ENCODE measurements at places on chromosomes 6 and 20.

DNA sequence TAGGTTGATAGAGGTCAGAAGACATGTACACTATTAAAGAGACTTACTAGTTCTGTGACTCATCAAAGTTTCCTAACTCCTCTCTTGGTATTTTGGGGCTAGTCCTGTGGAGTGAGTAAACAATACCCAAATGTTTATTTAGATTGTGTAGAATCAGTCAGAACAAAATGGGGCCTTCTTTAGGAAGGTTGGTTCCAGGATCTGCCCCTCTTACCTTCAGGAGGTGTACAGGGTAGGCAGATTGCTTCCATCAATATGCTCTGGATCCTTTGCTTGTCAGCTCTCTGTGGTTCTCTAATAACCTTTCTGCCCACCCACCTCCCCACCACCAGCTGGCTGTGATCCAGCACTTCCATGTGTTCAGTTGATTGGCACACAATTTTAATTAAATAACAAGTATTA lies 107.0 kb downstream of the POPDC3 start:
- peak; percentile 8 for DNase-seq

- peak; percentile 75 for DNase-seq
Observed at GRCh38 chr6:131135244-131136020, at the start of gene AKAP7. AKAP7 (plus strand) TSS chr6:131135467; CDS start chr6:131135764, 297 bp downstream.

GRCh38 chr6:98579079-98579478 lies 255.3 kb upstream of the POU3F2 start:
- peak; percentile 87 for DNase-seq

GRCh38 chr6:108796875-108797274 lies 51.3 kb upstream of the ARMC2 start:
- DNase-seq: no peak

DNA sequence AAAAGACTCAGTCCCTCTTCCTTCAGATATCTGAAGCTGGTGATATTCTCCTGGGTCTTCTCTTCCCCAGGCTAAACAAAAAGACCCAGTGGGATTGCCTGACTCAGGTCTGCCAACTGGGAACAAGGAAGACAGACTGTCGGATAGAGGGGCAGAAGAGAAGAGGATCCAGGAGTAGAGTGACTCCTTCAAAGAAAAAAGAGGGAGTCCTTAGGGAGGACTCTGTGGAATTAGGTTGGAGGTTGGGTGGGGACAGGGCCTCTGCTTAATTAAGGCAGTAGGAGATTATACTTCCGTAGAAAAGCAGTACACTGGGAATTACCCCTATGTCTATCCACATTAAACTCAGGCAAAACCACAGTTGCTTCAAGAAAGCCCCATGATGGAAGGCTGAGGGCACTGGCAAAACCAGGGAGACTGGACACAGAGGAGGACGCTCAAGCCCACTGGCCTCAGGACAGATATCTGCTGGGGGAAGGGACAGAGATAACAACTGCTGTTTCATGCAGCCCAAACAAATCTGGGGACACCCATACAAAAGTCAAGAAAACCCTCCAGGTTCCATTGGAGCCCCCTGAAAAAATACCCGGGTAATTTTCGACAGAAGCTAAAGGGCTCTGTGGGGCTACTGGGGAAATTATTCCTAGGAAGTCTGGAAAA lies 5.7 kb downstream of the BCL2L1 start:
- no peak for DNase-seq

GRCh38 chr6:123117145-123117908 lies 121.3 kb downstream of the CLVS2 start:
- DNase-seq: no peak

GRCh38 chr6:155404937-155405336 lies 50.7 kb downstream of the NOX3 start:
- DNase-seq: no peak

GRCh38 chr6:13563009-13563408 lies 11.4 kb upstream of the SIRT5 start:
- no peak for DNase-seq

DNA sequence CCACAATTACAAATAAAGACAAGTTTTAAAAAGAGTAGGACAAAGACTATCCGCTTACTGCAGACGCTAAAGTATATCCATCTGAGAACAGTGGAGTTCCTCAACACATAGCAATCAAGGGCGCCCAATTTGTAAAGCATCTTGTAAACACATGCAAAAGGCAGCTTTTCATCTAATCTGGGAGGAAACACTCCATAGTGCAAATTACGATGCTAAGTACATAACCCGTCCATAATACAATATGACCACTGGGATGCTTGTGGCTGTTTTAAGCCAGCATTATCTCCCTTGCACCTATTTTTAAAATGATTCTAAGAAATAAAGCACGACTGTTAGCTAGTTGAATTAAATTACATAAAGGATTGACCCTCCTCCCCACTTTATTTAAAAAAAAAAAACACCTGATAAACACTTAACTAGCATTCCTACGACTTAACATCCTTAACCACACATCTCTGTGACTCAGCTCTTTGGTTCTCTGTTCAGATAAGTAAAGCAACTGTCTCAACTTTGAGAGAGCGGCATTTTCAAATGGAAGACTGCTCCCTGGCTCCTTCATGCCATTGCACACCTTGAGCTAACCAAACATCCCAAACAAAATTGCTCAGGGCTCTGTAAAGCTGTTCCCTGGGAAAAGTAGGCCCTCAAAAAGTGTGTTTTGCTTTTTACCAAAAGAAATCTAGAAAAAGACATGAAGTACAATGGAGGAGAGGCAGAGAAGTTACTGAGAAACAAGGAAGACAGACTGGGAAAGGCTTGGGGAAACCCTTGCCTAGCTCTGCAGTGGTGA lies 14.2 kb downstream of the SLC22A23 start:
- peak; percentile 78 for DNase-seq

DNA sequence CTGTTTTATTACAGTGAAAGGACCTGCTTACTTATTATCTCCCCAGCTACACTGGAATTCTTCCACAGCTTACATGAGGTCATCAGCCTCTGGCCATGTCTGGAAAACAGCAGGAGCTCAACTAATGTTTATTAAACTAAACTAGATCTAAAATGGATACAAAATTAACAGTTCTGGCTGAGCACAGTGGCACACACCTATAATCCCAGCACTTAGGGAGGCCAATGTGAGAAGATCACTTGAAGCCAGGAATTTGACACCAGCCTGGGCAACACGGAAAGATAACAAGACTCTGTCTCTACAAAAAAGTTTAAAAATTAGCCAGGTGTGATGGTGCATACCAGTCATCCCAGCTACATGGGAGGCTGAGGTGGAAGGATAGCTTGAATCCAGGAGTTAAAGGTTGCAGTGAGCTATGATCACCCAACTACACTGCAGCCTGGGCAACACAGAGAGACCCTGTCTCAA lies 220.8 kb upstream of the MARCKS start:
- peak; percentile 43 for DNase-seq

GRCh38 chr6:89482126-89482525 lies 49.2 kb downstream of the ANKRD6 start:
- DNase-seq: peak; percentile 64

- DNase-seq: no peak
Observed at GRCh38 chr20:7866285-7866684, 74.0 kb downstream of the HAO1 start.

GRCh38 chr6:33411632-33412005 lies 805 bp downstream of the PHF1 start:
- DNase-seq: no peak

- no peak for DNase-seq
Observed at GRCh38 chr6:35242906-35243305, 16.6 kb upstream of the ZNF76 start.

GRCh38 chr6:16134430-16134829 lies 5.5 kb downstream of the MYLIP start:
- no peak for DNase-seq

DNA sequence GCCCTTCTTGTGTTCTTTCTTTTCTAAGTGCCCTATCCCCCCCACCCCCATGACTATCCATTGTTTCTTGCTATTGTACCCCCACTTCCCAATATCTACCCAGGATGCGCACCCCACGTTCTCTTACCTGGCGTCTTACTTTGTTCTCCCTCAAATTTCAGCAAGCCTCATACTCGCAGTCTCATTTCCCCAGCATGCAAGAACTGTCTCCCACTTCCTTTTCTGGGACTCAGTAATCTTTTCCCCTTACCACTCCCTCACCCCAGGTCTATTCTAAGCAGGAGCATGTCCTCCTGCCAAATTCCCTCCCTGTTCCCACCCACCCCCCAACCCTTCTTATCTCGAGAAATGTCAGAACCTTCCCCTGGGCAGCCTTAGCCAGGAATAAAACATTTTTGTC lies 1.7 kb upstream of the EHMT2 start:
- DNase-seq: no peak

- no peak for DNase-seq
Observed at GRCh38 chr6:83875843-83876242, 16.4 kb downstream of the CYB5R4 start.

- DNase-seq: no peak
Observed at GRCh38 chr6:148423601-148424270, 81.1 kb downstream of the SASH1 start.

GRCh38 chr20:21049305-21049828 lies 56.8 kb downstream of the LINC00237 start:
- DNase-seq: no peak

DNA sequence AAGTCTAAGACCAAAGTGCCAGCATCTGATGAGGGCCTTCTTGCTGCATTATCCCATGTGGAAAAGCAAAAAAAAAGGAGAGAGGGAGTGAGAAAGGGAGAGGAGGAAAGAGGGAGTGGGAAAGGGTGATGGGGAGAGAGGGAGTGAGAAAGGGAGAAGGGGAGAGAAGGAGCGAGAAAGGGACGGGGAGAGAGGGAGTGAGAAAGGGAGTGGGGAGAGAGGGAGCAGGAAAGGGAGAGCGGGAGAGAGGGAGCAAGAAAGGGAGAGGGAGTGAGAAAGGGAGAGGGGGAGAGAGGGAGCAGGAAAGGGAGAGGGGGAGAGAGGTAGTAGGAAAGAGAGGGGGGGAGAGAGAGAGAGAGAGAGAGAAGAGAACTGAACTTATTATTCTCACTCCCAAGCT lies 241.1 kb upstream of the RIMS1 start:
- DNase-seq: no peak

- DNase-seq: no peak
Observed at GRCh38 chr6:203661-204060, 88.6 kb upstream of the DUSP22 start.

DNA sequence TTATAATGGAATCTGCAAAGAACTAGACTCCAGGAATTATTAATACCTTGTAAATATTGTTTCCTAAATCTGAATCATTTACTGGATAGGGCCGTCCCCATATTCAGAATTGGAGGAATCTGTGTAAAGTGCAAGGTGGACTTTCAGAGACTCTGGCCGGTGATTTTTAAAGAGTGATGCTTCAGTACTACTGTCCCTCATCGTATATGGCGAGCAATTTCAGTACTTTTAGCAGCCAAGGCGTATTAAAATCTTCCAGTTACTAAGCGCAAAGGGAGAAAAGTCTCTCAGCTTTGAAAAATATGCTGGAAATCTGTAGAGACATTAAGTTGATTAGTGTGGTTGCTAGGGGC lies 483 bp downstream of the SMIM26 start:
- DNase-seq: peak; percentile 1

DNA sequence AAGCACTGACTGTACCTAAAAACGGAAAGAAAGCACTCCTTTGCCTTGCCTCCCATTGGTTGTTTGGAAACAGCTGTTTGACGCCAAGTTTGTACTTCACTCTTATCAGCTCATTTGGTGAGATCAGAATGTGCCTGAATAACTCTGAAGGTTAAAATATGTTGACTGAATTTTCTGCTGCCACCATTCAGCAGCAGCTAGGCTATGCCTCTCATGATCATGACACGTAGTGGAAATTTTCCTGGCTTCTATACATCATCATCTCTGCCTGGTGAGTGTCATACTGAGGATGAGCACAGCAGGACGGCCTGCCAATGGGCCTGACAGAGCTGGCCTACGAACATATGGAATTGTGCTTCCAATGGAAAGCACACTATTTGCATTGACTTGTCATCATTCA lies 704.9 kb upstream of the CITED2 start:
- peak; percentile 78 for DNase-seq

- no peak for DNase-seq
Observed at GRCh38 chr20:59242714-59243626, 57.4 kb upstream of the EDN3 start.

GRCh38 chr20:10786678-10787077 lies 112.9 kb upstream of the JAG1 start:
- no peak for DNase-seq

GRCh38 chr6:150336299-150336698 lies 32.5 kb upstream of the IYD start:
- DNase-seq: peak; percentile 69

- DNase-seq: no peak
Observed at GRCh38 chr20:20224806-20225205, 143.1 kb upstream of the INSM1 start.

GRCh38 chr6:114739656-114740055 lies 396.8 kb upstream of the HS3ST5 start:
- DNase-seq: no peak

All from fibroblast of skin of right biceps (primary cell).